ENCODE measurements at places on chromosomes 16 and 17.

DNA sequence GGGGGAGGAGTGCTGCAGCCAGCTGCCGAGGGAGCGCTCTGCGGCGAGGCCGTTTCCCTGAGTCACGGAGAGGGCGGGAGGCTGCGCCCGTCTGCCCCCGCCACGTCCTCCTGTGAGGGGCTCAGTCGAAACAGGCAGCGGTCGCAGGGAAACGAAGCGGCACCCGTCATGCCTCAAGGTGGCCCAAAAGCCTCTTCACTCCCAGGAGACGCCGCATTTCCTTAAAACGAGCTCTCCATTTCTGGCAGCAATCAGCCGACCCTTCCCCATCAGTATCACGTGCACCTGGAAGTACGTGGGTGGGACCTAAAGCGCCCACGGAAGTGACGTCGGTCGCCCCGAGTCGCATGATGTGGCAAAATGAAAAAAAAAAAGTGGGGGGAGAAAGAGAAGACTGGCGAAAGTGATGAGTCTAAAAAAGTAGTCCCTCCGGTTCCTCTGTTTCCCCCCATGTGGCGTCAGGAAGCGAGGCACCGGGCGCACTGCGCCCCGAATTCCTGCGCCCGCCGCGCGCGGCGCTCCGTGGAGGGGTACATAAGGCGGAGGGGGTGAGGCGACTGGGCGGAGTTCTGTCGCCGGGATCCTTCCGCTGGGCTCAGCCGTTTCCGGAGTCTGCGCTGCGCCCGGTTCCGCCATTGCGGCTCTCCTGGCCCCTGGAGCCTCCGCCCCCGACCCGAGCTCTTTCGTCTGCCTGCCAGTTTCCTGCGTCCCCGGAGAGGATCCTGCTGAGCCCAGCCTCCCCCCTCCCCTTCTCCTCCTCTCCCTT, at the start of gene CLTC:
CLTC (plus strand) TSS at position 598 of the 766 bp plus-strand sequence. CDS start 237 bp downstream, outside the sequence.
- DNase-seq, result peak; percentile 90

DNA sequence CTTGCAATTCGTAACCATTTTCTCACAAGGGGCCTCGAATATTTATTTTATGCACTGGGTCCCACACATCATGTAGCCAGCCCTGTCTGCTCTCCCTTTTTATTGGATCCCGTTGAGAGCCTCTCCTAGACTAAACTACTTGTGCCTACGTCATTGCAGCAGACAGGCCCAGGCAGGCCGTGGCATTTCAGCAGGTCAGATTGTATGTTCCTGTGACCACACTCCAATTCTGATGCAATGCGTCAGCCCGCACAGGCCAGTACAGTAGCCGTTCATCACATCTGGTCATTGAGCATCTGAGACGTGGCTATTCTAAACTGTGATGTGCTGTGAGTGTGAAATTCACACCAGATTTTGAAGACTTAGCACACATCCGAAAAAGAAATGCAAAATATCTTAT, 42.2 kb downstream of the ABAT start:
- no peak for DNase-seq

- DNase-seq, result no peak
Observed at GRCh38 chr17:77867308-77867781, 91.2 kb upstream of the TNRC6C start.

GRCh38 chr16:63530974-63531373, 1494.7 kb upstream of the CDH8 start:
- no peak for DNase-seq

DNA sequence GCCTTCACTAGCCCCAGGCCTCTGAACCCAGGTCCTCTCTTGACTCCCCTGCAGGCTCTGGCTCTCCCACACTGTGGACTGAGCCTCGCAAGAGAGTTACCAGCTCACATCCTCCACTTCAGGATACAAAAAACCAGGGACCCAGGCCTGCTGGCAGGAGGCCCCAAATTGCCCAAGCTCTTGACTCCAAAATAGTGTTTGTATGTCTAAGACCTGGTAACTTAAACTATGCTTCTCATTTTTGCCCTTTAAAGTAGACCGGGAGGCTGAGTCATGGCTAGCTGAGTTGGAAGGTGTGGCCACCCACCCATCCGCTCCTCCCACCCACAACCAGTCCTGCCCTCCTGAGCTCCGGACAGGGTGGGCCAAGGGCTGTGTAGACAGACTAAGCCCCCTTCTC, 250.0 kb downstream of the SOX9 start:
- DNase-seq, result no peak

DNA sequence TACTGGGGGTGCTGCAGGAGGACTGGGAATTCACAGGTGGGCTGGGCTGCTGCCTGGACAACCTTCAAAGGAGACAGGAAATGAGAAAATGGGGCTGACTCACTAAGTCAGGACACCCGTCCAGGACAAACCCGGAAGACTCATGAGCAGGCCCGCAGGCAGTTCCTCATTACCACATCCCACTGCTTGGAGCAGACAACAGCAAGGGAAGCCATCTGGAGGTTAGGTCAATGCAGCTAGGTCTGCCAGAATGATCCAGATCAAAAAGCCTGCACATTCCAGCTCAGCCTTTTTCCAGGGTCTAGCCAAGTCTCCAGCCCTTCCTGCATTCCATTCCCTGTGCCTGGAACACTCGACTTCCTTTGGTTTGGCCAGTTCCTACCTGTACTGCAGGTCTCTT, 536.5 kb upstream of the CDH11 start:
- no peak for DNase-seq

DNA sequence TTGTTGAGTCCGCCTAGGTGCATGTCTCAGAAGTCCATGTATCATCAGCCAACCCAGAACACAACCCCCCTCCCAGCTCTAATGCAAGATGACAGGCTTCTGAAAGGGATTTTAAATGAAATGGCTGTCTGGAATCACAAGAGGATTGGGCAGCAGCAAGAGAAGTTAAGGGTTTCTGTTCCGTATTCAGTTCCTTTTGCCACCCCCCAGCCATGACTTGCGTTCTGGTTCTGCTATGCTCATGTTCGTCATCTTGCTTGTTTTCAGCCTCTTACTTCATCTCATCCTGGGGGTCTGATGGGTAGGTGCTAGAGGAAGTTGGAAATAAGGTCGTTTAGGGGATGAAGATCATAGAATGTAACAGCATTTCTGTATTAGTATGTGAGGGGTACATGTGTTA, 12.0 kb downstream of the MINK1 start:
- DNase-seq, result no peak

- no peak for DNase-seq
Observed at GRCh38 chr16:85449191-85449884, 163.8 kb upstream of the GSE1 start.

- no peak for DNase-seq
Observed at GRCh38 chr16:53804467-53804866, 100.5 kb downstream of the FTO start.

DNA sequence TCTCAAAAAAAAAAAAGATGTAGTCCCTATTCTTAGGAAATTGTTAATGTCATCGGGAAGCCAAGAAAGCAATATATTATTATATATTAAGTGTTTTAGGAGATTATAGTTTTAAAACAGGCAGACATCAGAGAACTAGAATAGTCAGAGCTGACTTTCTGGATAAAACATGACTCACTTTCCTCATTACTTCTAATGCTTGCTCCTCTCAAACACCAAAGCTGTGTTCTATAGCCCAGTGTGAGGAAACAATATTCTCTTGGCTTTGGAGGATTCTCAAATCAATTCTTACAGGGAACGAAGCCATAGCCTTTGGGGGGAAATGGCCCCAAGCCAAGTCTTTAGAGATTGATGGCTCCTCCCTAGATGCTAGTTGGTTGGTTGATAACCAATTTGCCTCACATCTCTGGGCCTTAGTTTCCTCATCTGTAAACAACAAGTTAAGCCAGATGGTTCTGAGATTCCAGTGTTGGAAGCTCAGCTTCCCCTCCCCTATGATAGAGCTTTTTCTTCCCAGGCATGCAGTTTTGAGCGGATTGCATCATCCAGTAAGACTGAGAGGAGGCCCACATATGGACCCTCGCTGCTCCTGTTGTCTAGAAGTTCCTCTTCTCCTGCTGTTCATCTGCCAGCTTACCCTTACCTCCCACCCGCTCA, 12.4 kb downstream of the NMT1 start:
- no peak for DNase-seq

GRCh38 chr16:283033-283805, at the start of gene PDIA2:
Gene PDIA2 (plus strand): TSS chr16:283164. CDS start chr16:283170, 6 bp downstream.
- no peak for DNase-seq

GRCh38 chr16:21260870-21261791, 17.0 kb downstream of the CRYM start:
- DNase-seq, result no peak

DNA sequence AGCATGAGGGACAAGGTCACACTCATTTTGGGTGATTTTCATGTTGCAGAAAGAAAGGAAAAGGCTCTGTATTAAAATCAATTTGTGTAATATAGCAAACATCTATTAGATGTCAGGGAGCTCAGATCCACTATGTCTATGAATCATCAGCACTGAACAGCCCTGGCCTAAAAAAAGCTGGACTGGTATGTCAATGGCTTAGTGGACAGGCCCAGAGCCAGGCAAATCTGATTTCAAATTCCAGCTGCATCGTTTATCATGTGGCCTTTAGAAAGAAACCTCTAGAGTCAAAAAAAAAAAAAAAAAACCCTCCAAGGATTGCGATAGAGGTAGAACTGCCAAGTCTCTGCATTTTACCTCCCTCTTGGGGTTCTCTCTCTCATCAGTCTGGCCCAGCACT, 5.4 kb downstream of the GAS7 start:
- DNase-seq, result no peak

GRCh38 chr17:52227926-52228325, 69.4 kb upstream of the CA10 start:
- DNase-seq, result no peak

DNA sequence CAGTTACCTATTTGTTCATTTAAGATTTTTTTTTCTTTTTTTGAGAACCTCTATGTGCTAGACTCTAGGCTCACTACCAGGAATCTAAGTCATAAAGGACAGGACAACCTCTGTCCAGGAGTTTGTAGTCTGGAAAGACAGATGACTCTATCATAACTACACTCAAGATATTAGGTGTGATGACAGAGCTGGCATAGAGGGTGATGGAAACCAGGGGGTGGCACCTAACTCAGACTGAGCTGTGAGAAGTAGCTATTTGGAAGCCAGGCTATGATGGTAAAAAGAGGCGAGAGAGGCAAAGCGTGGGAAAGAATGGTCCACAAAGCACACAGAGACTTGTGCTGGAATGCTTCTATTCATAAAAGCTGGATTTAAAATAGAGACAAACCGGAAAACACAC, 372.3 kb downstream of the SEC14L1 start:
- DNase-seq, result no peak

DNA sequence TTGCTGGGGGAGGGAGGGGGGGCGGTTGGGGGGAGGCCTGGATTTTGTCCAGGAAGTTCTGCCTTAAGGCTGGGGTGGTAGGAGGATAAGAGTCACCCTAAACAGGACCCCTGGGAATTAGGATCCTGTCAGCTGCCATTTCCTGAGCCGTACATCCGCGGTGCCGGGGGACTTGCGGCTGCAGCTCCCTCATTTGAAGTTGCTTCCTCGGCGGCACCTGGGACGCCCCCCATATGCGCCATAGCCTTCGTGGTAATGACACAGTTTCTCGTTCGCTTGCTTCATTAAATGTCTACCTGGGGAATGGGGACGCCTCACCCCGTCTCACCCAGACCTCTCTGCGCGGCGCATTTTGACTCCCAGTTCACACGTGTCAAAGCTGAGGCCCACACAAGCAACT, 55.1 kb upstream of the PABPN1L start:
- no peak for DNase-seq

DNA sequence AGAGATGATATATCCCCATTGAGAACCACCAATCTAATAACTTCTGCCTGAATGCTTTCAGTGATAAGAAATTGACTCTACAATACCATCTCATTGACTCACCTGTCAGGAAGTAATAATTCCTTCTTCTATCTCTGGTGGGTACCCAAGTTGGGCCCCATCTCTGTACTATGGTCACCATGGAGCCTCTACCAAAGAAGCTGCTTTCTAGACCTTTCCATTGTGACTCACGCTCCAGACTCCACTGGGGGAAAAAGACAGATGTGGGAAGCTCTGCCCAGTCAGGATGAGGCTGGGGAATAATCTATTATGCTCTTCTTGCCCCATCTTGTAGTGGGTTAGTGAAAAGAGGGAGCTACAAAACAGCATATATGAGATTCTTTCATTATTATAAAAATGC, 100.4 kb downstream of the COPRS start:
- DNase-seq, result no peak

- DNase-seq, result no peak
Observed at GRCh38 chr17:63550817-63551639, 751 bp downstream of the DCAF7 start.

DNA sequence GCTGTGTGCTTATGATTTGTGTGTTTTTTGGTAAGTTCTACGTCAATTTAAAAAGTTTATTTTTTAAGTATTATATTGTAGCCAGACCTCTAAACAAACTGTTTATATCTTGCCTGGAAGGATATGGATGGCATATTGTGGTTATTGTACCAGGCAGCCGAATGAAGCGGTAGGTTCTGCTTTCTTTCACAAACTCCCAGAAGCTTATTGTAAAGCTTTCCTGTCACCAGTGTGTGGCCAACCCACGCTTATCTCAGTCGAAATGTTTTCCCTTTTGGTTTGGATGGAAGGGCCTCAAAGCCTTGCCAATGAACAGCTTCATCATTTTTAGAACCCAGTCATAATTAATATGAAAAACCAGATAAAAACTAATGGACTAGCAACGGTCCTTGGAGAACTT, 53.1 kb downstream of the CYB5B start:
- DNase-seq, result no peak

GRCh38 chr17:79042421-79043190, 18.6 kb downstream of the C1QTNF1 start:
- peak; percentile 50 for DNase-seq

GRCh38 chr17:33802349-33803198, 452.5 kb upstream of the CCL2 start:
- DNase-seq, result no peak

GRCh38 chr16:55505333-55506015, 3.4 kb upstream of the LPCAT2 start:
- no peak for DNase-seq

- DNase-seq, result no peak
Observed at GRCh38 chr16:78619811-78620210, 520.4 kb downstream of the WWOX start.

- DNase-seq, result no peak
Observed at GRCh38 chr17:79822583-79823124, 16.6 kb downstream of the CBX4 start.

- DNase-seq, result no peak
Observed at GRCh38 chr17:47830396-47831002, 842 bp downstream of the MRPL10 start.

DNA sequence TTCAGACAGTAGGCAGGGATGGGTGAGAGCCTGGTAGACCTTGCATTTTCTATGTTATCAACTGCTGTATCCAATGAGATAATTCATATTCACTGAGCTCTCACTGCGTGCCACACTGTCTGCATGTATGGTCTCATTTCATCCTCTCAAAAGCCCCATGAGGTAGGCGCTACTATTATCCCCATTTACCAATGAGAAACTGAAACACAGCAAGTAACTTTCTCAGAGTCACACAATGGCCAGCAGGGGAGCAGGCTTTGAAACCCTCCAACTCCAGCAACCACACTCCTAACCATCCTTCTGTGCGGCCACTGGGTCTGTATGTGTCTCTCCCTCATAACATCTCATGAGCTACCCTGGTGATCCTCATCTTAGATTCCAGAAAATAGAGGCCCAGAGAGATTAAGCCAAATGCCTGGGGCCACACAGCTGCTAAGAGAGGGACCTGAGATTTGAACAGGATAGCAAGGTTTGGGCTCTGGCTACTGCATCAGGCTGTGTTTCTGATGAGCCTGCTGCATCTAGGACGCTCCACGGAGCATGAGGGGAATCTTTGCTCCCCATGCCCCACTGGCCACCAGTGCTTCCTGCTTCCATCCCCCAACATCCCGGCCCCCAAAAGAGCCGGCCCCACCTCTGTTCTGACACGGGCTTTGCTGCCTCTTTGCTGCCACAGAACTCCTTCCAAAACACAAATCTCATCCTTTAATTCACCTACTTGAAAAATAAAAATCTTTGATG, 3.2 kb downstream of the CCR7 start:
- DNase-seq, result no peak
